ENCODE measurements at places on chromosomes 11 and 22.

- peak within 1 kb of the TSS; percentile 15 for H3K4me3 ChIP-seq
- H3K27ac ChIP-seq, result no peak within 1 kb of the TSS
- no peaks in the 10 kb centered on the region for H3K4me1 ChIP-seq
- no peaks in the 10 kb centered on the region for H3K27me3 ChIP-seq
Observed at GRCh38 chr11:47593934-47594855, at the start of gene C1QTNF4. C1QTNF4 (minus strand) TSS chr11:47594411; CDS start chr11:47590810, 3,601 bp downstream.

- H3K36me3 ChIP-seq, result no peaks in the 10 kb centered on the region
- no peak overlapping the region for H3K4me3 ChIP-seq
- no peak overlapping the region for H3K27ac ChIP-seq
- no peaks in the 10 kb centered on the region for H3K27me3 ChIP-seq
- DNase-seq, result peak; percentile 82
- H3K4me1 ChIP-seq, result no peaks in the 10 kb centered on the region
Observed at GRCh38 chr11:33857933-33858371, 33.9 kb downstream of the LMO2 start.

DNA sequence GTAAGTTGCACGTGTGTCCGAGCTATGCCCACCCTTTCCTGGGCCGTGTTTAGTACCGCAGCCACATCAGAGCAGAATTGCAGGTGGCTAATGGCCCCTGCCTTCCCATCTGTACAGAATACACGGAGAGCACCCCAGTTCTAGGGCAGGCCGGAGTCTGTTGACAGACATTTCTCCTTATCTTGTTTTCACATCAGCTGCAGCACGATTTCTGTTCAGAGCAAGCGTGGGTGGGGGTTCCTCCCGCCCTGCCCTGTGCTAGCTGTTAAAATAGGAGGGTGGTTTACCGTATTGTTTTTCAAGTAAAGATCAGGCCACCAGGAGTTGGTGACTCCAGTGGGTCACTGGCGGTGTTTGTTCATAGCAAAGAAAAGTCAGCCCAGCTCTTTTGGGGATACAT lies 41.1 kb downstream of the UBASH3B start:
- no peak overlapping the region for H3K4me3 ChIP-seq
- H3K27ac ChIP-seq, result no peak overlapping the region
- no peaks in the 10 kb centered on the region for H3K36me3 ChIP-seq
- DNase-seq, result no peak
- no peaks in the 10 kb centered on the region for H3K4me1 ChIP-seq
- no peaks in the 10 kb centered on the region for H3K27me3 ChIP-seq

DNA sequence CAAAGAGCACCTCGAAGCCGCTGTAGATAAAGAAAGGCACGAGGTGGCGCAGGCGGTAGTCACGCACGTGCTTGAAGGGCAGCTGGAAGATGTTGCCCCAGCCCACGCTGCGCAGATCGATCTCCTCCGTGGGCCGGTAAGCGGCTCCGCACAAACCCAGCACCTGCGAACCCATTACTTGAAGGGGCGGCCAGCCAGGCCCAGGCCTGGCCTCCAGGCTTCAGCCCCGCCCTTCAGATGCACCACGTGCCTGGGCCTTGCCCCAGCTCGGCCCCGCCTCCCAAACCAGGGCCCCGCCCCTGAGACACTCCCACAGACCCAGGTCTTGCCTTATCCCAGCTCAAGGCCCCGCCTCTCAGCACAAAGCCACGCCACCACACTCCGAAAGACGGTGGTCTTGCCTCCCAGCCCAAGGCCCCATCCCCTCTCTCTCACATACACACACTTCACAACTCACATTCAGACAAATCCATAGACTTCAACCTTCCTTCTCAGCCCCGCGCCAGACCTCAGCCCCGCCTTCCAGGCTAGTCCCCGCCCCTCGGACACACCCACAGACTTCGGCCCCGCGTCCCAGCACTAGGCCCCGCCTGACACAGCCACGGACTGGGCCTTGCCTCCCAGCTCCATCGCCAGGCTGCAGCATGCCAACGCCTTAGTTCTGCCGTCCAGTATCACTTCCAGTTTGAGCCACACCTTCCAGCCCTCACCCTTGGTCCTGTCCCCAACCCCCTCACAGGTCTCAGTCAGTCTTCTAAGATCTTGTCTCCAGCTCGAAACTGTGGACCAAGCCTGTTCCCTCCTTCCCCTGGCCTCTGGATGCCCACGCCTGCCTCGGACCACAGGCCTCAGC lies 7.0 kb downstream of the UNC93B1 start:
- H3K4me3 ChIP-seq, result no peak overlapping the region
- no peaks in the 10 kb centered on the region for H3K36me3 ChIP-seq
- peak; percentile 88 for DNase-seq
- no peaks in the 10 kb centered on the region for H3K4me1 ChIP-seq

- H3K27me3 ChIP-seq, result no peaks in the 10 kb centered on the region
- no peaks in the 10 kb centered on the region for H3K36me3 ChIP-seq
- no peak overlapping the region for H3K27ac ChIP-seq
- DNase-seq, result no peak
- no peaks in the 10 kb centered on the region for H3K4me1 ChIP-seq
- H3K4me3 ChIP-seq, result no peak overlapping the region
Observed at GRCh38 chr22:19716041-19716828, 1.9 kb downstream of the SEPTIN5 start.

GRCh38 chr11:83682611-83682973 lies 396.4 kb upstream of the CCDC90B start:
- no peak overlapping the region for H3K27ac ChIP-seq
- no peaks in the 10 kb centered on the region for H3K36me3 ChIP-seq
- H3K27me3 ChIP-seq, result no peaks in the 10 kb centered on the region
- DNase-seq, result no peak
- H3K4me3 ChIP-seq, result no peak overlapping the region
- peaks cover 4% of the 10 kb centered on the region for H3K4me1 ChIP-seq

- no peak overlapping the region for H3K27ac ChIP-seq
- no peaks in the 10 kb centered on the region for H3K36me3 ChIP-seq
- no peak for DNase-seq
- H3K27me3 ChIP-seq, result no peaks in the 10 kb centered on the region
- H3K4me3 ChIP-seq, result no peak overlapping the region
Observed at GRCh38 chr22:42433754-42434682, 1.8 kb upstream of the NFAM1 start.

GRCh38 chr11:104583857-104584256 lies 314.4 kb downstream of the CASP12 start:
- no peaks in the 10 kb centered on the region for H3K27me3 ChIP-seq
- H3K27ac ChIP-seq, result no peak overlapping the region
- no peak overlapping the region for H3K4me3 ChIP-seq
- no peaks in the 10 kb centered on the region for H3K36me3 ChIP-seq
- no peak for DNase-seq

- H3K36me3 ChIP-seq, result no peaks in the 10 kb centered on the region
- H3K4me3 ChIP-seq, result no peak overlapping the region
- H3K27ac ChIP-seq, result no peak overlapping the region
- no peaks in the 10 kb centered on the region for H3K4me1 ChIP-seq
- no peaks in the 10 kb centered on the region for H3K27me3 ChIP-seq
Observed at GRCh38 chr11:18802381-18803257, 11.0 kb upstream of the PTPN5 start.

GRCh38 chr11:47285969-47286770 lies 16.2 kb downstream of the MADD start:
- no peaks in the 10 kb centered on the region for H3K4me1 ChIP-seq
- no peak overlapping the region for H3K27ac ChIP-seq
- no peaks in the 10 kb centered on the region for H3K27me3 ChIP-seq
- H3K4me3 ChIP-seq, result no peak overlapping the region
- DNase-seq, result no peak

- H3K4me3 ChIP-seq, result no peak overlapping the region
- H3K36me3 ChIP-seq, result no peaks in the 10 kb centered on the region
- H3K4me1 ChIP-seq, result no peaks in the 10 kb centered on the region
- H3K27me3 ChIP-seq, result no peaks in the 10 kb centered on the region
Observed at GRCh38 chr11:108647701-108648527, 17.0 kb upstream of the DDX10 start.

DNA sequence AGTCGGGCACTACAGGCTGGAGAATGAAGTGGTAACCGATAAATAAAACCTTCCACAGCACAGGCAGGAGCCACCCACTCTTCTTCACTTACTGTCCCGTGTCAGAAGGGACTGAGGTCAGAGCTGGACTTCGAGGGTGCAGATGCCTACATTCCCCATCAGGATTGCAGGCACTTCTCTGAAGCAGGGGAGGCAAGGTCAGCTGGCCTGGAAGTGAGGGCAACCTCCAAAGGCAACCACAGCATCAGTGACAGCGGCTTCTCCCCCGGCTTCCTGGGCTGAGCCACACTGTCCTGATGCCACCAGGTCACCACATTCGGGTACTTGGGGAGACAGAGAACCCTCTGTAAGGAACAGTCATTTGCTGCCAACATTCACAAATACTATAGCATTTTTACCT lies 22.7 kb downstream of the TCIRG1 start:
- no peak overlapping the region for H3K4me3 ChIP-seq
- no peaks in the 10 kb centered on the region for H3K4me1 ChIP-seq
- H3K36me3 ChIP-seq, result peaks cover 2% of the 10 kb centered on the region

DNA sequence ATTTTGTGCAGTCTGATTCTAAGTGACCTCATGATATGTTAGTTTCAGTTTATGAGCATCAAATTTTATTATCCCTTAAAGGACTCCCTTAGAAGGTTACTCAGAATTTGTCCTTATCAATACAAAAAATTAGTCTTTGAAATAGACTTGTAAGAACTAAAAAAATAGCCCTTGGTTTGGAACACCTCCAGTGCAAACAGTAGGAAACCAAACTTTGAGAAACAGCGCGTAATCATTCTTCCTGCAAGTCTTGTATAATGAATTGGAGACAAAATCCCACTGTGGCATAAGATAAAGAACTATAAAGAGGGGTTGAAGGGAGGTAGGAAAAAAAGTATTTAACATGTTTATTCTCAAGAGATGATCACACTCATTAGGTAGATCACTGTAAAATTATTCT lies 10.8 kb upstream of the MSANTD4 start:
- H3K4me3 ChIP-seq, result no peak overlapping the region
- no peak for DNase-seq
- no peaks in the 10 kb centered on the region for H3K4me1 ChIP-seq
- no peaks in the 10 kb centered on the region for H3K27me3 ChIP-seq

GRCh38 chr11:102920118-102920684 lies 35.3 kb downstream of the MMP13 start:
- H3K4me1 ChIP-seq, result no peaks in the 10 kb centered on the region
- H3K27ac ChIP-seq, result no peak overlapping the region
- no peaks in the 10 kb centered on the region for H3K36me3 ChIP-seq

DNA sequence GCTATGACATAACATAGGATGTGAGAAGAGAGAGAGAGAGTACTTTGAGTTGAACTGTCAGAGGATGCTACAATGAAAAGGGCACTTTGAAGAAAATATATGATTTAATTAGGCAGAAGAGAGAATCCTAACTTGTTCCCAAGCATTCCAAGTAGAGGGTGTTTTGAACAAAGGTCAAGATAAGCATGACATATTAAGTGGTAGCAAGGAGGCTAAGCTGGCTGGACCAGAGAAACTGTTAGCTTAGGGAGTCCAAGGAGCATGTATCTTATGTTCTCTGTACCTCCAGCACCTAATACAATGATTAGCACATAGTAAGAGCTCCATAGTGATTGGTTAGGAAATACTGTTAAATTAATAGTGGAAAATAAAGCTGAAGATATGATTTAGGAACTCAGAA lies 479.6 kb downstream of the TMEM135 start:
- H3K27me3 ChIP-seq, result peaks cover 2% of the 10 kb centered on the region
- H3K4me3 ChIP-seq, result no peak overlapping the region
- no peaks in the 10 kb centered on the region for H3K36me3 ChIP-seq
- DNase-seq, result no peak

GRCh38 chr11:125871391-125872137 lies 15.9 kb upstream of the HYLS1 start:
- no peaks in the 10 kb centered on the region for H3K36me3 ChIP-seq
- no peaks in the 10 kb centered on the region for H3K4me1 ChIP-seq
- no peak overlapping the region for H3K27ac ChIP-seq
- no peaks in the 10 kb centered on the region for H3K27me3 ChIP-seq
- no peak for DNase-seq

- no peaks in the 10 kb centered on the region for H3K36me3 ChIP-seq
- DNase-seq, result no peak
- H3K27ac ChIP-seq, result no peak overlapping the region
- H3K27me3 ChIP-seq, result peaks cover 4% of the 10 kb centered on the region
- no peak overlapping the region for H3K4me3 ChIP-seq
- H3K4me1 ChIP-seq, result no peaks in the 10 kb centered on the region
Observed at GRCh38 chr11:34549271-34549670, 35.7 kb upstream of the ELF5 start.

GRCh38 chr11:60282286-60282685 lies 1.8 kb downstream of the MS4A4A start:
- no peaks in the 10 kb centered on the region for H3K4me1 ChIP-seq
- H3K27ac ChIP-seq, result no peak overlapping the region
- no peaks in the 10 kb centered on the region for H3K27me3 ChIP-seq
- no peak for DNase-seq
- H3K4me3 ChIP-seq, result no peak overlapping the region
- no peaks in the 10 kb centered on the region for H3K36me3 ChIP-seq

DNA sequence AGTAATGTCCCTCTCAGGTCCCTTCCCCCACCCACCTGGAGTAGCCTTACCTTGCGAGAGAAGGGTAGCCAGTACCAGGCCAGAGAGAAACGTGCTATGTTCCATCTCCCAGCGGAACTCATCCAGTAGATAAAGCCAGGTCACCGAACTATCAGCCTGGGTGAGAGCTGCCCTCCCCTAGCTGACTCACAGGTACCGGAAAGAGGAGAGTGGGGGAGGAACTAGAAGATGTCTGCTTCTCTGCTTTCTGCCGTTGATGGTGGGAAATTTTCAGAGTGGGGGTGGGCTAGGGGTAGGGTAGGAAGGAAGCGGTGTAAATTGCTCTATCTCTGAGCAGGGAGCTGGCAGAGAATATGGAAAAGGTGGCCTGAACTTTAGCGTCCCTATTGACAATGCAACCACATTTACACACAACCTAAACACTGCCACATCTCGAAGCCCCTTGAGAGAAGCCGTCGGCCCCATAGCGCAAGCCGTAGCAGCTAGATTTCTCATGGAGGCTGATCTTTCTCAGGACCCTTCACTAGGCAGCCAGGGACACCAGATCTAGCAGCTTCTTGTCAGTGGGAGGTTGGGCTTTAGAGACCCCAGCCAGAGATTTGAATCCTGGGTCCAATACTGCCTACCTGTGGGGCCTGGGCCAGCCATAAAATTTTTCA lies at the start of gene CD3D:
Gene CD3D, minus strand, starts transcription at position 203 of the 659 bp plus-strand sequence. Its CDS starts 98 bp downstream, at position 105.
- DNase-seq, result no peak
- H3K27me3 ChIP-seq, result no peaks in the 10 kb centered on the region
- H3K4me1 ChIP-seq, result no peaks in the 10 kb centered on the region
- H3K4me3 ChIP-seq, result no peak within 1 kb of the TSS

- H3K27me3 ChIP-seq, result no peaks in the 10 kb centered on the region
- H3K27ac ChIP-seq, result no peak overlapping the region
- no peak overlapping the region for H3K4me3 ChIP-seq
- H3K4me1 ChIP-seq, result no peaks in the 10 kb centered on the region
- H3K36me3 ChIP-seq, result no peaks in the 10 kb centered on the region
- no peak for DNase-seq
Observed at GRCh38 chr11:88280673-88281316, 56.7 kb downstream of the CTSC start.

- no peak for DNase-seq
- no peaks in the 10 kb centered on the region for H3K27me3 ChIP-seq
- no peaks in the 10 kb centered on the region for H3K36me3 ChIP-seq
- no peak overlapping the region for H3K4me3 ChIP-seq
- no peaks in the 10 kb centered on the region for H3K4me1 ChIP-seq
- no peak overlapping the region for H3K27ac ChIP-seq
Observed at GRCh38 chr22:35392357-35392756, 7.6 kb upstream of the MCM5 start.

- no peaks in the 10 kb centered on the region for H3K27me3 ChIP-seq
- no peak for DNase-seq
- no peak overlapping the region for H3K27ac ChIP-seq
Observed at GRCh38 chr11:33674035-33674814, 26.4 kb downstream of the C11orf91 start.
